Renal pelvis (tissue), 12 donors: ENCODE measurements at places on chromosomes 1 and 21.

DNA sequence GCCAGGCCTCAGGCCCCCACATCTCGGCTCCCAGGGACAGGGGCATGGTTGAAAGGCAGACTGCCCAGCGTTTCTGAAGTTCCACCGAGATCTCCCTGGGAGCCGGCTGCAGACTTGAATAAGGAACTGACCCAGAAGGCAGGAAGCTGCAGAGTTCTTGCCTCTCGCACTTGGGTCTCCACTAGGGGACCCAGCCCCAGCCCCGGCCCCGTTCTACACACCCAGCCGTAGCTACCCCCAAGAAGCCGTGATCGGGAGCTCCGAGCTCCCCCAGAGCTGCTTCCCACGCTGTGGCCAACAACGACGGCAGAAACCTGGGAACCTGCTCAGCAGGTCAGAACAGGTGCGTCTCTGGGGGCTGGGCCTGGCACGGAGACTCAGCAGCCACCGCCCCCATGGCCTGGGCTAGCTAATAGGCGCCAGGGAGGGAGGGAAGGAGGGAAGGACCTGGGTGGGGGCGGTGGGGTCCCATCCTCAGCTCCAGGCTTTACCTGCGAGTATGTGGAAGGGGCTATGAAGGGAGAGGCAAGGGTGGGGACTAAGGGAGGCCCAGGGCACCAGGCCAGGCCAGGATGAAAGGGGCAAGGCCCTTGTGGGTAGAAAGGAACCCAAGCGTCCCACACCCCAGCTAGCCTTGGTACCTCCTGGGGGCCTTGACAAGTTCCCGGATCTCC is at the start of gene NECTIN4:
TSS of gene NECTIN4 (minus strand) at position 308 of the 674 bp plus-strand sequence. CDS start at position 46, 262 bp downstream.
- DNase-seq = no peak

DNA sequence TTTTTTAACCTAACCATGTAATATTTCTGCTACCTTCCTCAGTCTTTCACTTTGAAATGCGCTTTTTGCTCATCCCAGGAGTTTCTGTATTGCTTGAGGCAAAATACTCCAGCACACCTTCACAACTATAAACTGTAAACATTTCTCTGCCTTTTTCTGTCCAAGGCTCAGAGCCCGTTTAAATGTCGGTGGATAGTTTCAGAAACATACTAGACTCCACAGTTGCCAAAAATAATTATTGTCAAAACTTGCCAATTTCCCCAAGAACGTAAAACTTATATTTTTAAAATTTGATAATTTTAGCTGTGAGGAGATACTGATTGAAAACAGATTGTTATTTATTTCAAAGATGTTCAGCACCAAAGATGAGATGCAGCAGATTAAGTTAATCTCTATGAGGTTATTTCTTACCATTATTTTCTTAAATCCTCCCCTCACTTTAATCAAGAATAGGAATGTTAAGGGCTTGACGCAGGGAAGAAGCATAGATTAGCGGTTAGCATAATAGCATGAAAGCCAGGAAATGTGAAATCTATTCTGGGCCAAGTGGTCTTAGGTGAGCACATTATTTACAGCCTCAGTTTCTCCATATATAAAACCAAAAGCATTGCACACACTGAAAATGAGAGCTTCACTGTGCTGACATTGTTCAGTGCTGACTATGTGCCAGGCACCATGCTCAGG is 91.5 kb upstream of the ESRRG start:
- DNase-seq = no peak

DNA sequence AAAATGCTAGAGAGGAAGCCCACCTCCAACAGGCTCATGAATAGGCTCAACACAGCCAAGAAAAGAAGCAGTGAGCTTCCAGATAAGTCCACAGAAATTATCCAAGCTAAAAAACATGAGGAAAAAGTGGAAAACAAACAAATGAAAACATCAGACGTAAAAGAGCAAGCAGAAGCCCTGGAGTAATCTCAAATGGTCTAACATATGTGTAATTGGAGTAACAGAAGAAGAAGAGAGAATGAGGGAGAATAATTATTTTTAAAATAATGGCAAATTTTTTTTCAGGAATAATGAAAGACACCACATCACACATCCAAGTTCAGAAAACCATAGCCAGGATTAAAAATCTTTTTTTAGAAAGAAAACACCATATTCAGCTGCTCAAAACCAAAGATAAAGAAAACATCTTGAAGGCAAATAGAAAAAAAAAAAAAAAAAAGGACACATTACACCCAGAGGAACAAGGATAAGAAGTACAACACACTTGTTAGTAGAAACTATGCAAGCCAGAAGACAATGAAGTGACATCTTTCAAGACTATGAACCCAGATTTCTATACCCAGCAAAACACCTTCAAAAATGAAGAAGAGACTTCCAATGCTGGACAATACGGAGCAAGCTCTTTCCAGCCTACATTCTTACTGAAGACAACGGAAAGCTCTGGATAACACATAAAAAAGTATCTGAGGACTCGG is 10.6 kb upstream of the SUMO3 start:
- no peak for DNase-seq

- DNase-seq = no peak
Observed at GRCh38 chr1:212225871-212226302, 59.3 kb upstream of the PPP2R5A start.

- no peak for DNase-seq
Observed at GRCh38 chr1:207397525-207397926, 56.6 kb upstream of the CR2 start.

DNA sequence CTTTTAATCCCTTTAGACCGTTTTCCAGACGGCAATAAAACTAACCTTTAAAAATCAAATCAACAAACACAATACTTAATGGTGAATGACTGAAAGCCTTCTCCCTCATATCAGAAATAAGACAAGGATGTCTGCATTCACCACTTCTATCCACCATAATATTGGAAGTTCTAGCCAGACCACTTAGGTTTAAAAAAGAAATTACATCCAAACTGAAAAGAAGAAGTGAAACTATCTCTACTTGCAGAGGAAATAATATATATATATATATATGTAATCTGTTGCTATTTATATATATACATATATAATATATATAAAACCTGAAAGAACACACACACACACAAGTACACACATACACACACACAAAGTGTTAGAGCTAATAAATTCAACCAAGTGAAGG is 100.4 kb downstream of the BRINP3 start:
- DNase-seq = no peak

DNA sequence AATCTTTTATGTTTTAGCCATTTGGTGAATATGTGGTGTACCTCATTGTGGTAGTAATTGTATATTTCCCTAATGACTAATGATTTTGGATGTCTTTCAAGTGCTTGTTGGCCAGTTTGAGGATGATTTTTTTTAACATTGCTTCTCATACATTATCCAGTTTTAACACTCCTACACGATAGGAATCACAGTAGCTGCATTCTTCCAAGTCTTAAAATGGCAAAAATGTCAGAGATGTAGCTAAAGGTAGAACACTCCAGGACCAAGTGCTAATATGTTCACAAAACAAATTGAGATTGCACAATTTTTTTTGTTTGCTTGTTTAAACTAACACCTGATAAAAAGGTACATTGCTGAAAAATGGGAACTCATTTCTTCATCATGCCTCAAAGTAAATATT is 11.7 kb downstream of the USP25 start:
- DNase-seq = no peak

DNA sequence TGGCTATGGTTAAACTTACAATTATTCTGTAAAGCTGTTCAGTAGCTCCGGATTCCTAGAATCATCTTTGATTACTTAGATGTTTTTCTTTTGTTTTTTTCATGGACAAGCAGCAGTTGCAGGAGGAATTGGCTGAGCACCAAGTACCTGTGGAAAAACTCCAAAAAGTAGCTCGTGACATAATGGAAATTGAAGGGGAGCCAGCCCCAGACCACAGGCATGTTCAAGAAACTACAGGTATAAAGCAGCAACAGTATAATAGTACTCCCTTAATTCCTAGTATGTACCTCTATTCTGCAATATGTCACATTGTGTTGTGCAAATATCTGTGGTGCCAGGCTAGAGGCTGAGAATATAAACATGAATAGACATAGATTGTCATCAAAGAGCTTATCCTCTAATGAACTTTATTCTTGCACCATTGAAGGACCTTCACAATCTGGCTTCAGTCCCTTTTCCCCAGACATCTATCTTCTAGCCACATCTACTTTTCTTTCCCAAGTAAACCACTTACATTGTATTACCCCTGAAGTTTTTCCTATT is 132.3 kb upstream of the BMP8A start:
- no peak for DNase-seq

GRCh38 chr1:28927648-28928313 is 13.4 kb downstream of the EPB41 start:
- DNase-seq = no peak
